ENCODE measurements at places on chromosomes 4 and X.
A peak's percentile ranks its signal among the peaks of the same experiment; 100 is the strongest.

DNA sequence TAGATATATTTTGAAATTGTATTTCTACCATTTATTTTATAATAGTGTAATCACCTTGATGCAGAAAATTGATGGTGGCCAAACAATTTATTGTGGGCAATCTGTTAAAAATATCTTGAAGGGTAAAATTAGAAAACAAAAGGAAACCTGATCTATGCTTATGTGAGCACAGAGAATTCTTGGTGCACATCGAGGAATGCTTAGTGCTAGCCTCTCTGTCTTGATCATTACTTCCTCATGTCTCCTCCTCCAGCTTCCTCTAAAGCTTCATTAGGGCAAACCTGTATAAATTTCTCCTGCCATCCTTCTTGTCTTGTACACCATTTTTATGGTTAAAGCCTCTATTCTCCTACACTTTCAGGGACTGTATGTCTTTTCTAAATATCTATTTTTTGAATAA, 725.8 kb downstream of the RAPGEF2 start:
- DNase-seq = no peak

GRCh38 chr4:3232871-3233271, 16.1 kb upstream of the MSANTD1 start:
- DNase-seq = no peak

- DNase-seq = no peak
These were observed 70.6 kb downstream of the TAPT1 start for GRCh38 chr4:16155528-16156169.

DNA sequence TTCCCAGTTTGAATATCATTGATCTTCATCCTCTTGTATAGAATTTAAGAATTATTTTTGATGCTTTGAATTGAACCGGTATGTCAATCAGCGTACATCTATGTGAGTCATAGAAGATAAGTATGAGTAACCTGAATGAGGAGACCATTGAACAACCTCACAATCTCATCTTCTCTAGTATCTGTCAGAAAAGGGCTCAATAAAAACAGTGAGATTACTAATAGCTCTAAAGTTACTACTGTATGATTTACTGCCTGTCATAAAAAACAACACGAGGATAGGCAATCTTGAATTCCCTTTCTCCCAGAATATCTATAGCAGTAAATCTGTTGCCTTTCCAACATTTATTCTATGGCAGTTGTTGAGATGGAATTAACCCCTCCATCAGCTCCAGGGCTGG, 36.1 kb downstream of the PHOX2B start:
- DNase-seq = no peak

- no peak for DNase-seq
These were observed 84.6 kb upstream of the GPR34 start for GRCh38 chrX:41604177-41604576.

- DNase-seq = no peak
These were observed 12.4 kb downstream of the PPID start for GRCh38 chr4:158710814-158711213.

GRCh38 chr4:85777908-85778631, 303.1 kb downstream of the ARHGAP24 start:
- no peak for DNase-seq

- DNase-seq = no peak
These were observed 23.5 kb downstream of the CHM start for GRCh38 chrX:86023811-86024210.

DNA sequence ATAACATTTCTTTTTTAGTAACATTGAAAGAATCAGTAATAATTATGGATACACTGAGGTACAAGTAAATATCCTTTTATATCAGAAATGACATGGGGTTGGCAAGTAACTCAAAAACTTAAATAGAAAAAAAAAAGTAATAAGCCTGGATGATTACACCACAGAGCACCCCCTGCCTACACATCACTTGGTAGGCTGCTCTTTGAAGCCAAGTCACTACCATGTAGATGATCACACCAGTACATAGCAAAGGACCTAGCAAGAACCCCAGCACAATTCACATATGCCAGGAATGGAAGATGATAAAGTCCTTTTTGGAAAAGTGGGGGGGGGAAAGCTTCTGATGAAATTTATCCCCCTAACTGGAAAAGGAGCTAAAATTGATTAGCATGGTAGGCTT, 56.9 kb downstream of the METTL14 start:
- DNase-seq = no peak

DNA sequence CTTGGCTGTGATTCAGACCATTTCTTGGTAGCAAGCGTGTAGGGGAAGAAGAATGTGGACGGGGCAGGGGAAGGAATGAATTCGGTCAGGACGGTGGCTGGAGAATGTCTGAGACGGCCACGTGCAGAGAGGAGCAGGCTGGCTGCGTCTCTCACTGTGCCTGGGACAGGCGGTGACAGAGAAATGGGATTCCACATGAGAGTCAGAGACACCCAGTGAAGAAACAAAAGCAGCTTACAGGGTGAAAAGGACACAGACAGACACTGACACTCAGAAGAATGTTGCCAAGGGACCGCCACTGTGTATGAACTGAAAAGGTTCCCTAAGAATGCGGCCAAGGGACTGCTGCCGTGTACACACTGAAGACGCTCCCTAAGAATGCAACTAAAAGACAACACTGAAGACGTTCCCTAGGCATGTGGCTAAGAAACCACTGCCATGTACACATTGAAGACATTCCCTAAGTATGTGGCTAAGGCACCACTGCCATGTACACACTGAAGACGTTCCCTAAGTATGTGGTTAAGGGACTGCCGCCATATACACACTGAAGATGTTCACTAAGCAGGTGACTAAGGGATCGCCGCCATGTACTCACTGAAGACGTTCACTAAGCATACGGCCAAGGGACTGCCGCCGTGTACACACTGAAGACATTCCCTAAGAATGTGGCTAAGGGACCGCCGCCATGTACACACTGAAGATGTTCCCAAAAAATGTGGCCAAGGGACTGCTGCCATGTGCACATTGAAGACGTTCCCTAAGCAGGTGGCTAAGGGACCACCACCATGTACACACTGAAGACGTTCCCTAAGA, 49.1 kb downstream of the DHRSX start:
- no peak for DNase-seq

DNA sequence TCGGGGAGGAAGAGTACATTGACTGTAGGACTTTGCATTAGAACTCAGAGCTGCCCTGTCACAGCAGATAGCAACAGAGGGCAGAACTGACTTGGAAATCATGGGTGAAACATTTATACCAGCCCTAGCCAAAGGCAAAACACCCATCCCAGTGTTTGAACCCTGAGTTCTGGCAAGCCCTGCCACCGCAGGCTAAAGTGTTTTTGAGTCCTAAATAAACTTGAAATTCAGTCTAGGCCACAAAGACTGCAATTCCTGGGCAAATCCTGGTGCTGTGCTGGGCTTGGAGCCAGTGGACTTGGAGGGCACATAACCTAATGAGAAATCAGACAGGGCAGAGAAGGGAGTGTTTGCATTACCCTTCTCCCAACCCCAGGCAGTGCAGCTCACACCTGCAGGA, 1015.7 kb downstream of the FSTL5 start:
- no peak for DNase-seq

DNA sequence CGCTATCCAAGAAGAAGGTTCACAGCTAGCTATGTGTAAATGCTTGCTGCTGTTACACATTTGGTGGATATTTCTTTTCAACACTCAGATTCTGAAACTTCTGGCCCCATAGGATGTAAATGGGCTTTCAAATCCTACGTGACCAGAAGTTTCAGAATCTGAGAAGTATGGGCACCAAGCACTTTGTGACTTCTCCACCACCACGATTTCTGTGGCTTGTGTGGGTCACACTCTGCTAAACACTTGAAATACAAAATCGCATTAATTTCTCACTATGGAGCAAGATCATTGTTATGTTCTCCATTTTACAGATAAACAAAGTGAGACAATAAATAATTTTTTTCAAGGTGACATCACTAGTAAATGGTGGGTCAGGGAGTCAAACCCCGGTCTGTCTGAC, 259.4 kb upstream of the JADE1 start:
- no peak for DNase-seq

DNA sequence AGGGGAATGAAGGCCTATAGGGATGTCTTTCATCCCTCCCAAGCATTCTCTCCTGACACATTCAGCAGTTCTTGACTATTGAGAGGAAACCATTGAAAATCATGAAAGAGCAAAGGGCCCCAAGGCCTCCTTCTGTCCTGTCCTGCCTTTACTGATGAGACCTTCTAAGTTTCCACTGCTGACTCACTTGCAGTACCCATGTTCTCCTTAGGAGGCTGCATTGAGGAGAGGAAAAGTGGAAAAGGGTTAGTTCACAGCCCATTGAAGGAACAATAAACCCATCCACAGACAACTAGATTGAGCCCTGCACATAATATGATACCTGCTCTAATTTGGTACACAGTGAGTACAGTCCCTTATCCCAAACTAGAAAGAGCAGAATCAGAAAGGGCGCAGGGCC, 115.1 kb upstream of the PNPLA4 start:
- no peak for DNase-seq

DNA sequence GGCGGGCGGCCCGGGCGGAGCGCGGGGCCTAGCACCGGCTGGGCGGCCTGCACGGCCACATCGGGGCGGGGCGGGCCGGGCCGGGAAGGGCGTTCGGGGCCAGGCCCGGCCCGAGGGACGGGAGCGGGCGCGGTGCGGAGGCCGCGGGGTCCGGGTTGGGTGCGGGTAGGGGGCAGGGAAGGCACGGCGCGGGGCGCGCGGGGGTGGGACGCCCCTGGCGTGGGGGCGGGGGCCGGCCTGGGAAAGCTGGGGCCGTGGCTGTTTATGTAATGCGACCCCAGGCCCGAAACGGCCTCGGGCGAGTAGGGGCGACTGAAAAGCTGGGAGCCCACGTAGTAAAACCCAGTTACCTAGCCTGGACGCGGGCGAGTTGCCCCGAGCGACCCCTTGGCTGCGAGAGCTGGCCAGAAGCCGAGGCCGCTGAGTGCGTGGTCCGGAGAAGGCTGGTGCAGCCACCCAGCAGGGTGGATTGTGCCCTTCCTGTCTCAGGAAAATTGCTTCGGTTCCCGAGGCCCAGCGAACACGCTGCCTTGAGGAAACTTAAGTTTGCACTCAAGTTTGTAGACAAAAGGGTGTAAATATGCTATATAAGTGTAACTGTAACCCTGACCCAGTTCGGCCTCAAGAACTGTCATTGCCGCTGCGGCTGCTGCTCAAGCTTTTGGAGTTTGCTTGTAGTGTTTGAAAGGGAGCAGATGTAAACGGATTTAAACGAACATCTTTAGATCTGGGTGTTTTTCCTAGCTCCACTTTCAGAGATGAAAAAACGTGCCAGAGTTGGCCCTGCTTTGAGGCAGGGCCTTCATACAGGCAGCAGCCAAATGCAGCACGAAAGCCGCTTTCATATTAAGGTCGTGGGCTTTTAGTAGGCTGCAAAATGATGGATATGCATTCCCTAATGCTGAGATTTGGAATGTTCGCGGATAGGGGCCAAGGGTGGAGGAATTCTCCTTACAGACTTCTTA, 674 bp downstream of the SEC24B start:
- peak; percentile 52 for DNase-seq

GRCh38 chr4:153018684-153019083, 82.6 kb downstream of the FHDC1 start:
- DNase-seq = no peak

DNA sequence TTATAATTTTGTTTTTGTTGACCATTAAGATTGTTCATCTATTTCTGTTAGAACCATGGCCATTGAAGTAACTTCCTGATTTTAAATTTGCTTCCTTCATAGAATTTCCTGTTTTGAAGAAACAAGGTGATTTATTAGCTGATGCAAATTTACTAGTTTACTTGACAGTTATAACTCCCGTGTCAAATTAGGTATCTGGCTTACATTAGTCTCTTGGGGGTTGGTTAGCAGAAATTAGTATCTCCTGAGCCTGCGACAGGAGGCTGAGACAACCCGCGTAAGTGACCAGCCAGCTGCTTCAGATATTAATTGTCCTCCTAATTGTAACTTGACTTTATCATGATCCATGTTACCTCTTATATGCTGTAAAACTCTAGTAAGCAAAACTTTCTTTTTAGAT, 154.3 kb downstream of the CFAP299 start:
- no peak for DNase-seq

DNA sequence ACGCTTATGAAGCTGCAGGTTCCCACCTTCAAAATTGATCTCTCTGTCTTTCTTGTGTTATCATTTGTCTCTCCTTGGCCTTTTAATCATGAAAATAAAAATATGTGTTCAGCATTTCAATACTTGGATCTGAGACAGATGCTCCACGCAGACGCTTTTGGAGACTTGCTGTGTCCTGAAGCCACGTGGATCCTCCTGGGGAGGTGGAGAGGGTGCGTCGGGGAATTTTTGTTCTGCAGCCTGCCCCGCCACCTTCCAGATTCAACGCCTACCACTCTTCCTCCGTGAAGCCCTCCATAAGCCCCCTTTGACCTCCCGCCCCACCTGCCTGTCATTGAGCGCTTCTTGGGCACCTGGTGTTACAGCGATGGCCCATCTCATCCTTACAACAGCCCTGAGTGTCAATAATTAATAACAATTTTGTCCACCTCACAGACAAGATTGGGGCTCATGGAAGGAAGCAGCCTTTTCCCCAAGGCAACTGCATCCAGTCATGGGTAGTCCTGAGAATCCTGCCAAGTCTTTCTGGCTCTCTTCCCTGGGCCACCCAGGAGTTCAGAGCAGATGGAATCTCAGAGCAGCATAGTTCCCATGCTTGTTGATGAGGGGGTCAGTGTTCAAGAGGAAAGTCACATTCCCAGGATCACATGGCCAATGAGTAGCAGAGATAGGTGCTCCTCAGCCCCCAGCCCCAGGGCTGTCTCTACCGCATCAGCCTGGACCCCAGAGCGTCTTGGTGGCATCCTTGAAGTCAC, 172.6 kb upstream of the PSAPL1 start:
- DNase-seq = no peak

DNA sequence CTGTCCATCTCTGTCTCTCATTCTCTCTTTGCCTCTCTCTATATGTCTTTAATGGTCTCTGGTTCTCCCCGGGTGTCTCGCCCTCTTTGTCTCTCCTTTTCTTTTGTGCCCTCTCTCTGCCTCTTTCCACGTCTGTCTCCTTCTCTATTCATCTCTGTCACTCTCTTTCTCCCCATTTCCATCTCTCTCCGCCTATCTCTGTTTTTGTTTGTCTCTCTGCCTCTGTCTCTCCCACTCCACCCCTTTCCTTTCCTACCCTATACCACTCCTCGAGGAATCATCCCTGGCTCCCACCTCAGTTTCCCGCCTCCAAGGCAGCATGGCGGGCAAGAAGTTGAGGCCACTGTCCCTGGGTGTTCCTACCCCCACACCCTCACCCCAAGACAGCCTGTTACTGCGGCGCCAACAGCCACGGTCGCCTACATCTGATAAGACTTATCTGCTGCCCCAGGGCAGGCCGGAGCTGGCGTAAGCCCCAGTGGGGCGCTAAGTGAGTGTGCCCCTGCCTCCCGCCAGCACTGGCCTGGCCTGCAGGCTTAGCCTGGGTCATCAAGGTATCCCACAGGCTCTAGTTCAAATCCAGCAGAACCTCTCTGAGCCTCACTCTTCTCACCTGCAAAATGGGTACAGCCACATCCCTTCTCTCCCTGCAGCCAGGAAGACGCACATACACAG, 713 bp upstream of the GATA1 start:
- DNase-seq = no peak

- no peak for DNase-seq
These were observed 16.8 kb upstream of the FAM241A start for GRCh38 chr4:112128452-112128851.

- no peak for DNase-seq
These were observed 161.8 kb downstream of the MAB21L2 start for GRCh38 chr4:150743564-150744342.

GRCh38 chrX:10926891-10927290, 184.2 kb upstream of the HCCS start:
- no peak for DNase-seq

GRCh38 chr4:161663844-161664243, 500.0 kb downstream of the FSTL5 start:
- no peak for DNase-seq

GRCh38 chr4:53748328-53748772, 157.1 kb upstream of the LNX1 start:
- DNase-seq = no peak

Measured in hypothalamus (tissue), 51 donors.